ENCODE measurements at places on chromosomes 2 and 18.

- peak; percentile 46 for DNase-seq
These were observed 37.1 kb downstream of the ARHGEF4 start for GRCh38 chr2:130873700-130874346.

DNA sequence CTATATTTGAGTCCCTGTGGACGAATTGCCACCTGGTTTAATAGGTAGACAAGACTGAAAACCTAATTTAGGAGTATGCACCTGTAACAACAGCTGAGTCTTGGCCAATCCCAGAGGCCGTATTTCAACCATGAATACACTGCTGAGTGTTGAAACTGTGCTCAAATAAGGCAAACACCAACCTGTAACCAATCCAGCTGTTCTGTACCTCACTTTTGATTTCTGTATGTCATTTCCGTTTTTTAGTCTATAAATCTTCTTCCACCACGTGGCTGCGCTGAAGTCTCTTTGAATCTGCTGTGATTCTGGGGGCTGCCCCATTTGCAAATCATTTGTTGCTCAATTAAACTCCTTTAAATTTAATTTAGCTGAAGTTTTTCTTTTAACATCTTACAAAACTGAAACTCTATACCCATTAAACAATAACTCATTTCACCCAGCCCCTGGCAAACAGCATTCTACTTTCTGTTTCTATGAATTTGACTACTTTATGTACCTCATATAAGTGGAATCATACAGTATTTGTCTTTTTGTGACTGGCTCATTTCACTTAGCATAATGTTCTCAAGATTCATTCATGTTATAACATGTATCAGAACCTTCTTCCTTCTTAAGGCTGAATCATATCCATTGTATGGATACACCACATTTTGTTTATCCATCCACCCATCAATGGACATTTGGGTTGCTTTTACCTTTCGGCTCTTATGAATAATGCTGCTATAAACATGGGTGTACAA, 7.5 kb upstream of the YPEL5 start:
- DNase-seq: no peak

DNA sequence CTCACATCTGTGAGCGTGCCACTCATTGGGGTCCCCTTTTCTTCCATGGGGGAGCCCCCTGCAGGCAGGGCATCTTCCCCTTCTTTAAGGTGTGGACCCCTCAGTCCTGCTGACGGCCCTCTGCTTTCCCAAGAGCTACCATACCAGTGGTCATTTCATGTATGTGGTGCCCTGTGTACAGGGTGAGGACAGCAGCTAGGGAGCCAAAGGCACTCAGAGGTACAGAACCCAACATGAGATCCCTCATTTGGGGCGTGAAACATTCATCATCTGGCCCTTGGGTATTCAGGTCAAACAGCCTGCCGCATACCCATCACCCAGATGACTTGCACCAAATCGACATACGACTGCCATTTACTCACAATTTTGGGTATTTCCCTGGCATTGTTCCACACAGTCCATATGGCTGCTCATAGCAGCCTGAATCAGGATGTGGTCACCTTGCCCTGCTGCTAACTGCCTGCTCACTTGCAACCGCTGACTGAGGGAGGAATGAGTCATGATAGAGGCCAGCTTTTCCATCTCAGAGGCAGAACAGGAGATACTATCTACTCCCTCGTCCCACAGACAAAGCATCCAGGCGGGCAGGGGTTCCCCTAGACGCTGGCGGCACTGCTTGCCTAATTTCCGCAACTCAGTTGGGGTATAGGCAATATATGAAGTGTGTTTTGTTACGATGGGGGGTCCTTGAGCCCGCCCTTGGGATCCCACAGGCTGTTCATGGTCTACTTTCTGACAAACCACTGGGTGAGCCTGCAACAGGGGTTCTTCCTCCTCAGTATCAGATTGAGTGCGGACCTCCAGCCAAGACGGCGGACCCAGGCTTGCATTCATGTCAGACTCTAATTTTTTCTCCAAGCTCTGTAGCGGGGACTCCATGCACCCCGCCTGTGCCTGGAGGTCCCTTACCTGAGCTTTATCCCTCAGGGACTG, 228.6 kb downstream of the SATB2 start:
- no peak for DNase-seq

GRCh38 chr2:6352906-6353515, 512.7 kb downstream of the CMPK2 start:
- no peak for DNase-seq

- no peak for DNase-seq
These were observed 53.5 kb downstream of the RDH14 start for GRCh38 chr2:18506883-18507509.

- no peak for DNase-seq
These were observed 132.2 kb upstream of the ITGB6 start for GRCh38 chr2:160332318-160332717.

DNA sequence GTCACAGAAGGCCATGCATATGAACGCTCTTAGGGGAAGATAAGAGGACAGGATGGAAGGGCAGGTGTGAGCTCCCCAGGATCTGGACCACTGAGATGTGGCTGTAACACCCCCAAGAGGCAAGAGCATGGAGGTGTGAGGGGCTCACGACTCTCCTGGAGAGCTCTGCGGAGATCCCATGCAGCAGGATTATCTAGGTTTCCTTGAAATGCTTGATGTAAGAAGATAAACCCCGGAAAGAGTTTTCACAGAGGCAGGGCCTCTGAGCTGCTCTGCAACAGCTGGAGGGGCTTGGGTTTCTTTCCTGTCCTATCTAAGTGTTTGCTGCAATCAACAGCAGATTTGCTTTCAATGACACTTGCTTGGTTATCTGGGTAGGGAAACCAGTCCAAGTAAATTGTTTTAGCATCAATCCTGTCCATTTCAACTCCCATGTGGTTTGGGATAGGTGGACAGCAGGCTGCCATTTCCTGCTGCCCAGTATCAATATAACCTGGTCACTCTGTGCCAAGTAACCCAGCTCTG, 138.9 kb downstream of the SMAD2 start:
- no peak for DNase-seq

DNA sequence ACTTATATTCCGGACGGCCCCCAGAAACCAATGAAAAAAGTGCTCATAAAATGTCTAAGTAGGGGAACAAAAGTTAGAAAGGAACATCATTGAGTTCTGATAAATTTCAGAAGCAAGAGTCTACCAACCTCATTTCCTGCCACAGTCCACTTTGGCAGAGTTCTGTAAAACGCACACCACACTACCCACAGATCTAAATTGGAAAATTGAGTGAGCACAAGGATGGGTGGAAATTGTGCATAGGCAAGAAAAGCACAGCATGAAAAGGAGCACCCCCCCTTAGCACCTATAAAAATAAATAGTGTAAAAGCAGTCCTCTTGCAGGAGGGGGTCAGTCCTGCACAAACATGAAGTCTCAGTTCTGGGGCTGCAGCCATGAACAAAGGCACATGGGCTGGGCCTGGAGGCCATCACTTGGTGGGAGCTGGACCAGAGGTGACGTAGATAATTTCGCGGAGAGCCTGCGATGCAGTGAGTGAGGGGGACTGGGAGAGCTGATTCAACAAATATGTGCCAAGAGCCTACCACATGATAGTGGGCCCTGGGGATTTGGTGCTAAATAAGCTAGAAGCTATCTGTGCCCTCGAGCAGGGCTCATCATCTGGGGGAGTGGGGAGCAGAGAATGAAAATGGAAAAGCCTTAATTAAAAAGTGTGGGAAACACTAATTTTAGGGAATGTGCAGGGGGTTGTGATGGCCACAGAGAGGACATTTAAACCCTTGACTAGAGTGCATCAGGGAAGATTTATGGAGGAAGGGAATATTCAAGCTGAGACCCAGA, 48.9 kb upstream of the SPP2 start:
- DNase-seq: no peak

DNA sequence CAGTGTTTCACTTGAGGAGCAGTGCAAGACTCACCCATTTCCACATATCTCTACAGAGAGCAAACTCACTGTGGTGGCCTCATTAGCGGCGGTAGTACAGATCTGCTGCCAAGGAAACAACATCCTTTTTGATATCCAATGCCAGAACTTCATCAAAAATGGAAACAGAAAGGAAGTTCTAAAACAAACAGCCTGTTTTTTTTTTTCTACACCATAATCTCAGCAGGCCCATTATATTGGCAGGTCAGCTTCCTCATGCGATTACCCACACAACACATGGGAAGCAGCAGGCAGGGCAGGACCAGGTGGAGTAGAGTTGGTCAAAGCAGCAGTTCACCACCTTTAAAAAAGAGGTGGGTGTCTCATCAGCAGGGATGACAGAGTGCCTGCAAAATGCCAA, 678.9 kb upstream of the CELF4 start:
- DNase-seq: no peak

- no peak for DNase-seq
These were observed 263.6 kb downstream of the ZNF516 start for GRCh38 chr18:76231402-76231801.

- DNase-seq: no peak
These were observed 117.6 kb downstream of the CCDC74A start for GRCh38 chr2:131645177-131645765.

- DNase-seq: no peak
These were observed 225.5 kb upstream of the RBMS1 start for GRCh38 chr2:160719116-160719515.

- DNase-seq: no peak
These were observed 36.1 kb upstream of the TWIST2 start for GRCh38 chr2:238811759-238812158.

GRCh38 chr2:150110548-150110947, 376.9 kb downstream of the RND3 start:
- no peak for DNase-seq

DNA sequence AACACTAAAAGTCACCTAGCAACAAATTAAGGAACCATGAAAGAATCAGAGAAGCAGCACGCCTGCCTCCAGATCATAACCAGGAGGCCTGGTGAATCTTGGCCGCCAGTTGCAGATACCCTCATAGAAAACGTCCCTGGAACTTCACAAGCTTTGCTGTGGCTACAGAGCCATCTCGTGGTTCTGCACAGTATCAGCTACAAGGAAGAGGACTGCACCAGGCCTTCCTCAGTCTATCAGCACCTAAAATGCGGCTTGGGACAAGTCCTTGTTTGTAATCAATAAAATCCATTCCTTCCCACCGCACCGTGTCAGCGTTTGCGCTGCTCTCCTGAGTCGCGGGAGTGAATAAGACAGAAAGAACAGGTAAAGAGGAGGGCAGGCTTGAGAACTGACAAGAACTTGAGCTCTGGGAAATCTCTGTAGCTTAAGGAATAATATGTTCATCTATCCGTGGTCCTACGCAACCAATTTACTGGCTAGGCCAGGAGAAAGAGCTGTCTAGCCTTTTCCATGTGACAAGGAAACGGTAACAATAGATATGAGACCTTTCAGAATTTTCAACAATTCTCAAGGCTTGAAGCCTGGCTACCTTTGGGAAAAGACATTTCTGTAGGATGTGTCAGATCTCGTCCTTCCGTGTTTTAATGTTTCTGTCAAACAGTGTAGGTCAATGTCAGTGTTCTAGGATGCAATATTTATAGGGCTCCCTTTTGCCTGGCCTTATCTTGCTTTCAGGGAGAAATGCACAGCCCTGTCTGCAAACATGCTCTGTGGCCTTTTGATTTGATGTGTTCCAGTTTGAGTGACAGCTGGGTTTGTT, 128.5 kb upstream of the RAB12 start:
- no peak for DNase-seq

DNA sequence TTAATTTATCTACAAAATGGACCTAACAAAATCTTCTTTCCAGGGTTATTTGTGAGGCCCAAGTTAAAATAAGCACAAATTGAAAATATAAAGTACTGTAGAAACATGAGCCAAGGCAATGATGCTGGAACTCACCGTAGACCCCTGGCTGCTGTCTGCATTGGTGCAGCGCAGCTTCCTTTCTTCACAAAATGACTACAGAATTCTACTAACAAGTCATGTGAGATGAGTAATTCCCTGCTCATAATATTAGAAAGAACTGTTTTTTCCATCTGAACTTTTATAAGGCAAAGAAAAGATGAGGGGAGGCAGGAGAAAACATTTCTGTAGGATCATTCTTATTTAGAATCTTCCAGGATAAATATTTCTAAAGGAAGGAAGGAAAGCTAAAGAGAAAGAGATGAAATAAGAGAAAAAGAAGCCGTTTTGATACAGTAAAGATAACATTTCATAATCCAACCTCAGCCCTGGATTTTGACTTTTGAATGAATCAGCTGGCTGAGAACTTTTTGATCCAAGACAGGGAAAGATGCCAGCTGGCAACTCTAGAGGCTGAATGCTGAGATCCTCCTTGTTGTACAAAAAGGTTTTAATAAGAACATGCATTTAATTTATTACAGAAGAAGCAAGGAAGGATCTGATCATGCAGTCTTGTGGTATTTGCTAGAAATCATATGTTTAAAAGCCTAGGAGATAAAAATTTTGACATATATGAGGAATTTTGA, 183.9 kb upstream of the KLHL14 start:
- no peak for DNase-seq

GRCh38 chr2:15325296-15325695, 235.8 kb downstream of the NBAS start:
- DNase-seq: no peak

GRCh38 chr2:120241684-120242083, 11.0 kb upstream of the RALB start:
- no peak for DNase-seq

DNA sequence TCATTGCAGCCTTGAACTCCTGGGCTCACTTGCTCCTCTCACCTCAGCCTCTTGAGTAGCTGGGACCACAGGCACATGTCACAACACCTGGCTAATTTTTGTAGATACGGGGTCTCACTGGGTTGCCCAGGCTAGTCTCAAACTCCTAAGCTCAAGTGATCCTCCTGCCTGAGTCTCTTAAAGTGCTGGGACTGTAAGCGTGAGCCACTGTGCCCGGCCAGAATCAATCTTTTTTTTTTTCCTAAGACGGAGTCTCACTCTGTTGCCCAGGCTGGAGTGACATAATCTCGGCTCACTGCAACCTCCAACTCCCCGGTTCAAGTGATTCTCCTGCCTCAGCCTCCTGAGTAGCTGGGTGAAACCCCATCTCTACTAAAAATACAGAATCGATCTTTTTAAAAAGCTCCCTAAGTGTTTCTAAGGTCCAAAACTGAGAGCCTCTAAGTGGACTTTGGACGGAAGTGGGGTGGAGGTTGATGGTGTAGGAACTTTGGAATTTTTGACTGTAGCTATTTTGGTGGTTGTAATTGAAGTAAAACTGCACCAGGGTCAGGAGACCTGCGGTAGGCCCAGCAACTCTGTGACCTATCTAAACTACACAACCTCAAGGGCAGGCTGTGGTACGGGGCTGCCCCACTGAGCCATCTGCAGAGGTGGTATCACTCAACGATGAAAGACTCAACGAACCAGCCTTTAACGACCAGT, 82.9 kb downstream of the POLR1A start:
- no peak for DNase-seq

DNA sequence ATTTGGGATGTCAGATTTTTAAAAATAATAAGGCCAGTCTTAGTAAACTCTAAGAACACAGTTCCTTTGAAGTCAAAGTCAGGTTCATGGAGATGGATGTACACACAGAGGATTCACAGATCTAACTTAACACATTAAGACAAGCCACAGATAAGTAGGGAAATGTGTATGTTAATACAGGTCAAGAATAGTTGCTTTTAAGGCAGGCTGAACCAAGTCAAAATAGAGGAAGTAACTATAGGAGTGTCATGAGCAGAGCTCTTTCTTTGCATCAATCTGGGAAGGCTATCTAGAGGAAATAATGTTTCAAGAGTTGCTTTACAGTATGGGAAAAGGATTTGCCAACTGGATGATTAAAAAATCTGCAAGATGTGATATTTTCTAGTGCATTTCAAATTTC, 128.0 kb upstream of the FBXO11 start:
- DNase-seq: no peak
